Activated CD4-positive, alpha-beta T cell treated with anti-CD3 and anti-CD28 coated beads, Interleukin-2, amount 10 ng/mL, durations not matched to agents 24 days and 14 days (primary cell): ENCODE measurements at places on chromosomes 4 and X. TPM values are rescaled to one million over a fixed set of nuclear protein-coding genes. Genes with fewer than 3 reads are reported as not detected.
A peak's percentile ranks its signal among the peaks of the same experiment; 100 is the strongest.

SPATA18 gene
- total RNA-seq, result 0.07 TPM in 1 of 2 replicates, not detected in the other

MAB21L2 gene
- not detected in 2 replicates for total RNA-seq

DNA sequence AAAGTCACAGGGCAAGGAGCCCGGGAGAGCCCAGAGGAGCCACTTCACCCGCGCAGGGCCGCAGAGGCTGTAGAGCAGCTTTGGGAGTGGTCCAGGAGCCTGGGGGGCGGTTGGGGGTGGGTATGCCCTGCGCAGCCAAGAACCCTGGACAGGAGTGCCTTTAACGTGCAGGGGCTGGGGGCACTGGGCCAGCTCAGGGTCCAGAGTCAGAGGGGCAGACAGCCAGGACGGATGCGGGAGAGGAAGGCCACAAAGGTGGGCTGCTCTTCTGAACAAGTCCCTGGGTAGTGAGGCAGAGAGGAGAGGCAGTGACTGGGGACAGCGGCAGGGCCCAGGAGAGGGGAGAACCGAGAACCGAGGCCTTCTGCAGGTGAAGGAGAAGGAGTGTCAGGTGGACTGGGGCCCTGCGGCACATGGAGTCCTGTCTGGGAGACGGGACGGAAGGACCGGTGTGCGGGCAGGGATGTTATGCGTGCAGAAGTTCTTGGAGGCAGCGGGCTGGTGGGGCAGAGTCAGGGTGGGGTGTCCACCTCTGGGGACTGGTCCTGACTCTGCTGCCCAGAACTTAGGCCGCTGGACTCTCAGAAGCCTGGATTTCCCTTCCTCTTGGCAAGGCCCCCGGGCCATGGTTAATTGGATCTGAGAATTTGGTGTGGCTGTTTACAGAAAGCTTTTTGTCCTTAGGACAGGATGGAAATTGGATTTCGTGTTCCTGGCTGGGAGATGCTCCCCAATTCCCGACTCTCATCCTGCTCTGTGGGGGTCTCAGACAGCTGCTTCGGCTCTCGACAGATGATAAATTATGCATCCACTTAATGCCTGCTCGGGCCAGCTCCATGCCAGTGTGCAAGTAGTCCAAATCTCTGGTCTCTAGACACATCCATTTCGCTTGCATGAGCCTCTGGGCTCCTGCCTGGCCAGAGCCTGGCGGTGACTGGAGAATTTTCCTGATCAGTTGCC, 31.9 kb downstream of the ADRA2C start:
- DNase-seq, result no peak
- H3K27me3 ChIP-seq, result no peaks in the 10 kb centered on the region
- no peaks in the 10 kb centered on the region for H3K36me3 ChIP-seq
- no peaks in the 10 kb centered on the region for H3K4me1 ChIP-seq

WNK3 gene
- 0.07 and 0.12 TPM in 2 replicates for total RNA-seq

DNA sequence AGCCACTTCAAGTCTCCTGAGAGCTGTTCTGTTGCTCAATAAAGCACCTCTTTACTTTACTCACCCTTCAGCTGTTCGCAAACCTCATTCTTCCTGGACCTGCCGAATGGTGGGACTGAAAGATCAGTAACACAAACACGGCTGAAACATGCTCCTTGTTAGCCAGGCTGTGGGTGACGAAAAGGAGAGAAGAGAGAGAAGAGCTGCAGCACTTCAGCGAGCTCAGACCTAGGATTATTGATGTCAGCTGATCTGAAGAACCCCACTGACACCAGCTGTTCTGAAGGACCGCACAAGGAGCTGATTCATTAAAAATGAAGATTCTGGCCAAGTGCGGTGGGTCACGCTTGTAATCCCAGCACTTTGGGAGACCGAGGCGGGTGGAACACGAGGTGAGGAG, 2020.0 kb upstream of the ADGRL3 start:
- no peak overlapping the region for H3K27ac ChIP-seq
- no peak overlapping the region for H3K4me3 ChIP-seq
- no peaks in the 10 kb centered on the region for H3K27me3 ChIP-seq
- no peaks in the 10 kb centered on the region for H3K4me1 ChIP-seq

- peaks cover 13% of the 10 kb centered on the region for H3K4me1 ChIP-seq
- no peak overlapping the region for H3K4me3 ChIP-seq
- H3K27ac ChIP-seq, result no peak overlapping the region
- H3K27me3 ChIP-seq, result no peaks in the 10 kb centered on the region
- DNase-seq, result no peak
Observed at GRCh38 chrX:9746148-9746888, 19.3 kb downstream of the GPR143 start.

TRAM1L1 gene
- total RNA-seq, result not detected in 2 replicates

DNA sequence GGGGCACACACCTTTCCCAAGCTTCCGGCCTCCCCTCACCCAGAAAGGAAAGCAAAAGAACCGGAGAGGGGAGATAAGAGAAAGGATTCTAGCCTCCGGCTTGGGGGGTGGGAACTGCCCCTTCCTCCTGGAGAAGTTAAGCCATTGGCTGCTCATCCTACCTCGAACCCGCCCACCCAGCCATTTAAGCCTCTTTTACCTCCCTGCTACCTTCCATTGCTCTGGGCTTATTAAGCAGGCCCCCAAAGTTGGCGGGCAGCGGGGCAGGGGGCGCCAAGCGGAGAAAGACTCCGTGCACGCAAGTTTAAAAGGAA, 2.3 kb downstream of the MAML3 start:
- DNase-seq, result peak; percentile 86
- no peaks in the 10 kb centered on the region for H3K36me3 ChIP-seq
- peak overlapping the region; percentile 51 for H3K27ac ChIP-seq
- H3K4me3 ChIP-seq, result peak overlapping the region; percentile 92
- peaks cover 30% of the 10 kb centered on the region for H3K4me1 ChIP-seq

GRCh38 chr4:8727131-8727530, 134.6 kb downstream of the CPZ start:
- no peak for DNase-seq
- no peak overlapping the region for H3K27ac ChIP-seq
- H3K36me3 ChIP-seq, result no peaks in the 10 kb centered on the region
- no peaks in the 10 kb centered on the region for H3K27me3 ChIP-seq

GRCh38 chr4:169115897-169116254, 105.8 kb upstream of the CBR4 start:
- H3K4me3 ChIP-seq, result no peak overlapping the region
- DNase-seq, result no peak
- no peaks in the 10 kb centered on the region for H3K27me3 ChIP-seq
- H3K27ac ChIP-seq, result no peak overlapping the region
